ENCODE measurements at places on chromosomes 1 and 21.
A peak's percentile ranks its signal among the peaks of the same experiment; 100 is the strongest.

GRCh38 chr1:95263450-95263849 is 29.4 kb downstream of the RWDD3 start:
- DNase-seq: no peak

DNA sequence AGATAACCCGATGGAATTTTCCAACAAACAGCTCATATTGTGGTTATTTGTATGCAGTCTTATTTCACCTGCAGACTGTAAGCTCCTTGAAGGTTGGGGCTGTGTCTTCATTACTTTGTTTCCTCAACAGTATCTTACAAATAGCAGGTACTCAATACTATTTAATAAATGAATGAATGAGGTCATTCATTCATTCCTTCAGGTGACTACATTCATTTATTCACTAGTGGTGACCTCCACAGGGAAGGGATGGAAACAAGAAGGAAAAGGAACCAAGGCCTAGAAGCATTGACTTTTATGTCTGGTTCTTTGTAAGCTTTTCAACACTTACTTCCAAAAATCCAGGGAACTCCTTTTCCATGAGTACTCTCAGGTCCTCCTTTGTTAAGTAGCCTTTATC is 7.9 kb downstream of the S100A10 start:
- DNase-seq: no peak

- no peak for DNase-seq
Observed at GRCh38 chr1:189816558-189816957, 661.1 kb downstream of the BRINP3 start.

DNA sequence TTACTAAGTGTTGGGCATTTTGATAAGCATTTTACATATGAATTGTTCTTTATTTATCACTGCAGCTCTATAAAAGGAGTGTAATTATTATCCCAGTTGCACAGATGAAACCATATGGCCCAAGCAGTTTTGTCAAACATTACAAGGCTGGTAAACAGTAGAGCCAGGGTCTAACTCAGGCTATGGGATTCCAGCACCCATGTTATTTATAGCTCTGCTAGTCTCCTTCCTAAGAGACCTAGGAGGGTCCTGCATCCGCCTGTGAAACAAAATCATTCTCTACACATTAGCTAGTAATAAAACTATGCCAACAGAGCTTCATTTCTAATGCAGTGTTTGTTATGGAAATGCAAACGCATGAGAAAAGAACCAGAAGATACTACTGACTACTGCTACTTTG is 58.6 kb downstream of the IL23R start:
- no peak for DNase-seq

DNA sequence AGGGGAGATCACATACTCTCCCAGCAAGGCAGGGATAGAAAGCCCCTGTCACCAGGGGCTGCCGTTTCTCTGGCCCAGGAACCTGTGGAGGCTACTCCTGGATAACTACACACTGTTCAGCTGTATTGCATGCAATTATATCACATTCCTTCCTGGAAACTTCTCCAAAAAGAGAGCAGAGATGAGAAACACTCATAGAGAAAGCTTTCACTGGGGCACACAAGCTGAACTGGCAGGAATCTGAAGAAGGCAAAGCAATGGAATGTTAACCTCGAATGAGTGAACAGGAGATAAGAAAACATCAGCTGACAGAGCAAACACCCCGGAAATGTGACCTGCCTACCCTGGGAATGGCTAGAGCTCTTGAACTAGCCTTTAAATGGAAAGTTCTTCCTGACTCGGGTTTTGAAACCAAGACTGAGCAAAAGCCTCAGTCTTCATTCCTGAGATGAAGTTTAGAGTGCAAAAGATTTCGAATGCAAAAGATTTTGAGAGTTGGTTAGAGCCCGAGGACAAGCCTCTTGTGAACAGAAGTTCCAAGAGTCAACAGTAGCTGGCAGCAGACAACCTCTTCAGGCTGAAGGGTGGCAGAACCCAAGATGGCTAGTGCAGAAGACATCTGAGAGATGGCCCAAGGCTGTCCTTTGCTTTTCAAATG is 32.3 kb downstream of the CCN1 start:
- peak; percentile 97 for DNase-seq

GRCh38 chr1:92563457-92564216 is 76.9 kb upstream of the GFI1 start:
- no peak for DNase-seq

- no peak for DNase-seq
Observed at GRCh38 chr1:43937179-43937865, 3.7 kb downstream of the ARTN start.

DNA sequence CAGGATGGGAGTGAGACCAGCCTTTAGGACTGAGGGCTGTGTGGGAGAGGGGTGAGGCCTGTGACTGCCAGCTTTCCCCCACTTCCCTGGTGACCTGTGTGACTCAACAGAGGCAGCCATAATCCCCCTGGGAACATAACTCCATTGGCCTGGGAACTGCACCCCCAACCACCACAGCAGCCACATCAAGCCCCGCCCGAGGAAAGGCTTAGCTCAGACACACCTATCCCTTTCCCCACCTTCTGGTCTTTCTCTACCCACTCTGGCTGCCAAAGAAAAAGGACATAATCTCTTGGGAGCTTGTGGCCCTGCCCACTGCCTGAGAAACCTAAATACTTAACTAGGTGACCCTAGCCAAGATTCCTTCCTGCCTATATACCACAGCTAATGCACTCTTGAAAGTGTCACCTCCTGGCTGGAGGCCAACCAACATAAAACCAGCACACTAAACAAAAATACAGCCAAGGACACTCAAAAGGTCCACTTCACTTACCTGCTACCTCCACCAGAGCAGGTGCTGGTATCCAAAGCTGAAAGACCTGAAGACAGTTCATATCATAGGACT is 406.6 kb upstream of the CAMK1G start:
- DNase-seq: no peak

GRCh38 chr1:39525366-39526165 is 34.1 kb downstream of the BMP8A start:
- DNase-seq: no peak

GRCh38 chr21:45200581-45201296 is 87.0 kb downstream of the POFUT2 start:
- DNase-seq: no peak

All from AG04449 (cell line).